ENCODE measurements at places on chromosomes 5 and 9. TPM values are rescaled to one million over a fixed set of nuclear protein-coding genes. Genes with fewer than 3 reads are reported as not detected.

RNF183 gene
- 1.3 TPM for total RNA-seq

TXNDC8 gene
- total RNA-seq: not detected

LHX6 gene
- 2.1 TPM for total RNA-seq

DNA sequence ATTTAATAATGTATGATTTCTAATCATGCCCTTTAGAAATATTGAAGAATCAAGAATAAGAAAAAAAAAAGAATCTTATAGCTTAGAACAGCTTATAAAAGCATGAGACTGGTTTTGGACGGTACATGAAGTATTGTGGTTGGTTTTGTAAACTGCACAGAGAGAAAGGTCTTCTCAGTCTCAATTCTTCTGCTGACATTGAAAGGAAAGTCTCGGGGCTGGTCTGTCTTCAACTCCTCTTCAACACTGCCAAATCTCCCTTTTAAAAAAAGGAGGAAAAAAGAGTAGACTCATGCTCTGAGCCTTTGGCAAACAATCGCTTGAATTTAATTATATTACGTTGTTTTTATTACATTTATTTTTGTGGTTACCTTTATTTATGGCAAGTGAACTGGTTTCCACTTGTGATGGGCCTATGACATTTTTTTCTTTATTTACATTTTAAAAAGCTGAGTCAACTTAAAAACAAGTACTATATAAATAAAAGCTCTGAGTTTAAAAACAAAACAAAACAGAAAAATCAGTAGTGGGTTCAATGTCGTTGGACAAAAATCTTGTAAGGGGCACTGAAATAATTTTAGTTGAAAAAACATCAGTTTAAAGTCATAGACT, 32.8 kb upstream of the EBF1 start:
- no peak for DNase-seq

- DNase-seq: no peak
Observed at GRCh38 chr9:108511307-108511706, 344.5 kb downstream of the ACTL7B start.

- DNase-seq: peak; percentile 15
Observed at GRCh38 chr5:66958980-66959641, 237.5 kb downstream of the CD180 start.

DNA sequence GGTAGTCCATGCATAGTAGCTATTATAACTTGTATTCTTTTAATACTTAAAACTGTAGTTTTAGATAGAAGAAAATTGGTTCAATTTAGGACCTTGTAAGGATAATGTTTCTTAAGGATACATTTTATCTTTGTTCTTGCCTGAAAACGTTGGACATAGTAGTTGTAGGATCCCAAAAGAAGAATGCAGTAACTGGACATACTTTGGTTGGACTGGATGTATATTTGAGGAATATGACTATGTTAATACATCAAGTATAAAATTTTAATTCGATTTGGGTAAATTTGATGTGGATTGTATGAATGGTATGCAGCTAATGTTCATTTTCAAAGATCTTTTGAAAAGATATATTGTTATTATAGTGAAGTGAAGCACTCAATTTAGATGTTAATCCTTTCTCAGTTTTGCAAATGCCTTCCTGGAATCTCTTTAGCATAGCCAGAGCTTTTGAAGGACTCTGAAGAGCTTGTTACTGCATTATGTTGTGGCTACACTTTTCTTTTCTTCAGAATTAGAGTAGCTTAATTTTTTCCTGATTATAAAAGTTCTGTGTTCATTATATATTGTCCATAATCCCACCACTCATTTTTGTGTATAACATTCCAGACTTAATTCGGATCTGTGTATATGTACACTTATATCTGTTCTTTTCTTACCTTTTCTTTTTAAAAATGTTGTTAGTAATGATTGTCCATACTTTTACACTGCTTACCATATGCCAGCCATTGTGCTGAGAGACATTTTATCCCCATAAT, 41.2 kb downstream of the LRRTM2 start:
- no peak for DNase-seq
